ENCODE measurements at places on chromosomes 5 and 9.

- DNase-seq: no peak
Observed at GRCh38 chr9:37425298-37425752, 2.8 kb downstream of the GRHPR start.

DNA sequence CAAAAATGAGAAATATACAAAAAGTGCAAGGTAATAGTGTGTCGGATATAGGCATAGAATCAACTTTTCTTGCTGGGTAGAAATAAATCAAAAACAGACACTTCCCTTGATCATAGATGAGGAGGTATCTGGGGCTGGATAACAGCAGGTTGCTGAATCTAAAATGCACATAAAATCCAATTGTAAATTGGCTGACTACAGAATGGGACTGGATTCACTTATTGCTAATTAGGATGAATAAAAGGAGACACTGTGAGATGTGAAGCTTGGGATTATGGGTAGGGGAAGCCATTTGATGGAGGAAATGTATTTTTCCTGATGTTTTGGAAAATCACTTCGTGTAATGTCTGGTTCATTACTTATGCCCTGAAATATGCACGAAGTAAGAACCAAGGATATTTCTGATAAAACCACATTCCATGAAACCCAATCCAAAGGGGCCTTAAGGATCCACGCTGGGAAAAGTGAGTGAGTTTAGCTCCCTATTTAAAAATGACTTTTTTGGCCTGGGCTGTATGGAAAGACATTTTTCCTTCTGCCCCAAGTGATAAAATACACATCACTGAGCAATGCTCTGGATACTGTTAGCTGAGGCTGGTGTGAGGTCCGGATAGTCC lies 136.1 kb downstream of the MARCHF11 start:
- no peak for DNase-seq

- DNase-seq: no peak
Observed at GRCh38 chr9:137972355-137972987, 94.9 kb downstream of the CACNA1B start.

- DNase-seq: no peak
Observed at GRCh38 chr5:1279443-1280151, 15.3 kb downstream of the TERT start.

- DNase-seq: no peak
Observed at GRCh38 chr9:111938427-111938800, 41.8 kb downstream of the UGCG start.

DNA sequence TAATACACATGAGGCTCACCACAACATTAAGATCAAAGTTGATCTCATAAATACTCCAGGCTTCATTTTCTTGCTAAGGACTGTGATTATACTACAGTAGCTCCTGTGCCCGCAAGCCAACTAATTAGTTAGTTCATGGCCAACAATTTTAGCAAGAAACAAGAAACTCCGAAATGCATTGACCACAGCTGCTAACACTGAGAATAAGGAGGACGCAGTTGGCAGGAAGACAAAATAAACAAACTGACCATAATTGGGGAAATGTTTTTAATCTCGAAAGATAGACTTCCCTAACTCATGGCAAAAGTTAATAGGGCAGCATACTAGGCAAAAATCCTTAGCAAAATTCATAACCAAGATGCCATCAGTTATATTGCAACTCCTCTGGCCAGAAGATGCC lies 115.5 kb upstream of the SPEF2 start:
- DNase-seq: no peak

DNA sequence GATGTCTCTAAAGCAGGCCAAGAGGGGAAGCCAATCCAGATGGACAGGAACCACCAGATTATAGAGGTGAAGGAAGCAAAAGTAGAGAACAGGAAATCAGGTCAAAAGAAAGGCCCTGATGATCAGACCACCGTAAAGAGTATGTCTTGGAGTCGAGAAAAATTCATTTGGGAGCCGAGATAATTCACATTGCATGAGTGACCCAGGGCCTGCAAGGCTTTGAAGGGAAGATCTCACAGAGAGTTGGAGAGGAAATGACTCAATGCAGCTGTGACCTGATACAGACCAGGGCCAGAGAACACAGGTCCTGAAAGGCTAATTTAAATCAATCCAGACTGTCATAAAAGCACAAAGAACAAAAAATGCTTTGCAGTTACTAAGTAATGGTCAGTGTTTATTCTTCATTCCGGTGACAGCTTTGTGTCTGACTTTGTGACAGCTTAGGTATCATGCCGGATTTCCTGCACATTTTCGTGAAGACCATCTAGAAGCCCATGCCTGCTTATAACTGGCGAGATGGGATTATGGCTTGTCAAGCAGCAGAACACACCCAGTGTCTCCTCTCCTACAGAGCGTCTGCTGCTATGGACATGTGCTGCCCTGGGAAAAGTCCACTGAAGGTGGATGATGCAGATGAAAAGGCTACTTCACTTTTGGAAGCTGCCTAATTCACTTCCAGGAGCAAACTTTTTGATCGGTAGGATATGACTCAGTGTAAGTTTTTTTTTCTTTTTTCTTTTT lies 5.8 kb upstream of the ACTBL2 start:
- no peak for DNase-seq

DNA sequence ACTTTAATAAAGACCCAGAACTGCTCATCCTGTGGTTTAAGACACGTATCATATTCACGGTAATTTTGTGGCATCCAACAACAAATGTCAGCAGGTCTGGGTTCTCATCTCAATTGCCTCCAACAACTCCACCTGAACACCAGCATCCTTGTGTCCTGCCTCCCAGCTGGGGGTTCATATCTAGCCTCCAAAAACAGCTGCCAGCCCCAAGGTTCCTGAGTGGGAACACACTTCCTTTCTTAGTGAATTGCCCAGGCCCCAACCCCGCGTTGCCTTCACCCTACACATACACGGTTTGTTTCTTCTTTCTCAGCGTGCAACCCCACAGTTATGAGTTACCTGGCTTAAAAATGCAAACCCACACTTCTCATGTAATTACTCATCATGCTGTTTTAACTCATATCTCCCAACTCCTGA lies 77.9 kb downstream of the SEMA4D start:
- DNase-seq: peak; percentile 83

GRCh38 chr5:154276973-154277331 lies 86.4 kb downstream of the GALNT10 start:
- DNase-seq: no peak

DNA sequence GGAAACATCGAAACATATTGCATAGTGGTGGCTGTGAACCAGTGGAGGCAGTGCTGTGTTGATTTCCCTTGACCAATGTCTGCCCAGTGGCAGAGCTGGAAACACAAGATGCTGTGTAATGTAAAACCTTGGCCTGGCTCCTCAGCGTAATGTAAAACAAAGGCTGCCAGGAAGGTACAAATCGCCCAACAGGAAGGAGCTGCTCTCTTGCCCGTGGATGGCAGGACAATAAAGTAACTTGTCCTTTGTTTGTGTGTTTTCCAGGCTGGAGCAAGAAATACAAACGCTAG lies 143.4 kb downstream of the PALM2AKAP2 start:
- no peak for DNase-seq

DNA sequence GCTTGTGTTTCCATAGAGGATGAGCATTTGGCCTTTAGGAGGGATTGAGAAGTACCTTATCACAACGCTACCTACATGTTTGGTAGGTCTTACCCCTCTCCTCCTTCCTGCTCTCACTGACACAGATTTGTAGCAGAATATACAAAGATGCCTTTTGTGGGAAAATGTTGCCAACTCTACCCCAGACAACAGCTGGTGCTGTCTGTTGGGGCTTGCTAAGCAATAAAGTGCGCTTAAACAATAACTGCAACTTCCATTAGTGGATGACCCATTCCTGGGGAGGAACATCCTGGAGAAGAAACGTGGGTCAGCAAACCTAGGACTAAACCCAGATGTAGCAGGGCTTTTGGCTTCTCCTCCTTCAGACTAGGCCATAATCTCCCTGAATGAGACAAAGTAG lies 174.3 kb downstream of the EFNA5 start:
- DNase-seq: no peak

- no peak for DNase-seq
Observed at GRCh38 chr5:1193591-1193985, 7.8 kb upstream of the SLC6A19 start.

DNA sequence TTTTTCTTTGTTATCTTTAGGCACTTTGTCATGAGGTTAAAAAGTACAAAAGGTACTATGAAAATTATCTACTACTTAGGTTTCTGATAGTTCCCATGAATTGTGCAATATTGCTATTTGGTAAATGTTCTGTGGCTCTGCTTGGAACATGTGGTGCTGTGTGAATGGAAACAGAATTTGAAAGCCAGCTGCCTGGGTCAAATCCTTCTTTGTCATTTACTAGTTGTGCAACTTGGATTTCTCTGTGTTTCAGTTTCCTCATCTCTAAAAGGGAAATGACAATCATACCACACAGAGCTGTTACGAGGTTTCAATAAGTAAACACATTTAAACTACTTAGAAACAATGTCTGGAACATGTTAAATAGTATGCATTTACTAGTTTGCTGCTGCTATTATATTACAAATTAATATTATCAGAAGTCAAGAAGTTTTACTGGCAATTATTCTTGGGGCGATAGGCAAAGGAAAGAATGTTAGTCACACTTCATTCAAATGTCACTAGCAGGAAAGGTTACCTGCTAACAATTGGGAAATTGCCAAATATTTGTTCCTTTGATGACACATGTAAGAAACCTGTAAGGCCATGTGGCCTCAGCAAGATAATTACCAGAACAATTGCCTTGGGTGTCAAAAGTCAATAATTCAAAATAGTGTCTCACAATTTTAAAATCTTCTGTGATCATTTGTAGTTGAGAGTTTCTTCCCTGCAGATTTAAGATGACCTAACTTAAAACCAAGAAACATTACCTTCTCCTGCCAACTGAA lies 184.8 kb downstream of the KIAA0825 start:
- DNase-seq: no peak

DNA sequence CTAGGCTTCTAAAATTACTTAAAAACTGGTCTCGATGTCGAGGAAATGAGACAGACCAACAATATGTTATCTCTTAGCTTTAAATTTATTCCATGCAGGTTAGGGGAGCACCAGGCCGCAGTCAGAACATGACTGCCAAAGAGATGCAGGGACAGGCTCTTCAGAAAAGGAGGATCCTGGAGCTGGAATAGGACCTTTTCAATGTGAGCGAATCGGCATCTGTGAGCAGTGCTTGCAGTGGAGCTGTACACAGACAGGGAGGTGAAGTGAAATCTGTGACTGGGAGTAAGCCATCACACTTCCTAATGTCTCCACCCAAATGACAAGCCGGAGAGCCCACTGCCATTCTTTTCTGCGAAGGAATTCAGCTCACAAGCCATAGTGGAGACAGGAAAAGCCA lies 78.2 kb downstream of the EFNA5 start:
- DNase-seq: no peak

- DNase-seq: peak; percentile 27
Observed at GRCh38 chr5:473551-474192, 30.7 kb downstream of the EXOC3 start.

DNA sequence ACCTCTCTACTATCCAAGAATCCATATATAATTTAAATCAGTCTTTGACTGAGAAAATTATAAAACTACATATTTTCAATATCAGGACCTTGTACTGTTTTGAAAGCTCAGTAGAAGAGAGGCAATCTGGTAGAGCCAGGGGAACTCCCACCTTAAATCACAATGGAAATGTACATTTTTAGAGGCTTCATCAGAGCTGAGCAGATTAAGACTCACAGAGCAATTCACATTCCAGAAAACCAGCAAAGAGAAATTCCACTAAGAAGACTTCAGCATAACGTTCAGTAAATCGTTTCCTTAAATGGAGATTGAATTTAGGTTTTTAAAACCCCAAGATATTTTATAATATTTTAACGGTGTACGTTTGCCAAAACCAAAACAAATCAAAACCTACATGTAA lies 227.8 kb upstream of the TRPM3 start:
- DNase-seq: no peak

GRCh38 chr9:76729980-76730737 lies 34.1 kb upstream of the PCA3 start:
- DNase-seq: no peak

DNA sequence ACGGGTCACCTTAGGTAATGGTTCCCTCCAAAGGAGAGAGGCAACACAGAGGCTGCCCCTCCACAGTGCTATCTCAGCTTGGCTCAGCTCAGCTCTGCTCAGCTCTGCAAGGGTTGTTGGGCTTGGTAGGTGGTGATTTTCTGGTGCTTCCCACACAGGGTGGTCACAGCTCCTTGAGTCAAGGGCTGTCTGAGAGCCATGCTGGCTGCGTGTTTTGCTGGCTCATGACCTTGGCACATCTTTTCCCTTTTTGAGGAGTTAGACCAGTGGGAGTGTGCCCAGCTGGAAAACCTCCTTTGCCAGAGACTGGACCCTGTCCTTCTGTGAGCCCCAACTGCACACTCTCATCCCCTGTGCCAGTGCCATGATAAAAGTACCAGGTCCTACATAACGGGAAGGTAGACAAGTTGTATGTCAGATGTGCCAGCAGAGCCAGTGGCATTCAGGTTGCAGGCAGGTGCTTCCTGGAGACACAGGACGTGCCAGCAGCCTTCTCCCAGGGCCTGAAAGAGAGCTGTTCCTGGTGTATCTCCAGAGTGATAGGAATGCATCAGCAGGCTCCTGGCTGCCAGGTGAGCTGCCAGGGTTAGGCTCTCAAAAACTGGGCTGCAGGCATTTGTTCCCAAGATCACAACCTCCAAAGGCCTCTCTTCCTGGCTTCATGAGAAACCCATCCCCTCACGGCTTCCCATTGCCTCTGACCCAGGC lies 118.6 kb upstream of the CXCL14 start:
- no peak for DNase-seq

- peak; percentile 5 for DNase-seq
Observed at GRCh38 chr5:59449905-59450644, 443.5 kb downstream of the PDE4D start.

DNA sequence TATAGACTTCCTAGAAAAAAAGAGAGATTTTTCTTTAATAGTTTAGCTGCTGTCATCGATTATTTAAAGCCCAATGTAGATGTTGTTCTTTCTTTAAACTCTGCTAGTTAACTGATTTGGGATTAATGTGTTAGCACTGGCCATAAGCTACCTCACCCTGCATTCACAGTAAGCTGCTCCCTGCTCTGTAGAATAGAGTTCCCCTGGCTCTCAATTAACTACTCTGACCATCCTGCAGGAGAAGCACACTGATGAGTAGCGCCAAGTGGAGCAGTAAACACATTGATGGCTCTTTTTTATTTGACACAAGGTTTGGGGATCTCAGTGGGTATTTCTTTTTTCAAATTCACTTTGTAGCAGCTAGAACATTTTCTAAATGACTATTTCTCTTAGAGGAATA lies 807.9 kb upstream of the ZNF608 start:
- no peak for DNase-seq

DNA sequence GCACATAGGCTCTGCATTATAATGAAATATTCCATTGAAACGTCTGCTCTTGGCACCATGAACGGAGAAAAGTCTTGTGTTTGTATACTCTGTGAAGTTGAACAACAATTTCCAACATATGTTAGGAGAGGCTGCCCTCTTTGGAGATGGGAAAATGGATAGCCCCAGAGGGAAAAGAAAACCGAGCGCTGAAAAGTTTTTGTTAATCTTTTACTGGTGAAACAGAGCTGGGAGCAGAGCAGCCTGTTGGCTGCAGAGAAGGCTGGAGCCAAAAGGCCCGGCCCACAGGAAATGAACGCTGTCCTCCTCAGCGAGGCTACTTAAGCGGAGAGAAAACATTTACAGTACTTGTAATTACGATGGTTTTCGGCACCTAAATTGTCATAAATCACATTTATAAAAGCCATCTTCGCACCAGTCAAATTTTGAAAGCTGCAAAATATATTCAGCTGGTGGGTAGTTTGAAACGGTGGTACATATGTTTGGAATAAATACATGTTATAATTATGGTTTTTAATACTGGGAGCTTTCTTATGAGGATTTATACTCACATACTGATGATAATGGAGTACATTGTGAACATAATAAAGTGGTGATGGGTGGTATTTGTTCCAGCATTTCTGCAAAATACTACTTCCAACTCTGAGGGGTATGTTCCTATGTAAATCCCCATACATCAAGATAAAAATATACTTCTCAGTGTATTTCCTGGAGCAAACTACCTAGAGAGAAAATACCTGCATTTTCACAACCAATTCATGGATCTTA lies 129.6 kb upstream of the CNTLN start:
- DNase-seq: no peak

All from activated CD4-positive, alpha-beta T cell treated with anti-CD3 and anti-CD28 coated beads, Interleukin-2, amount 50 U/mL, for 16 hours (primary cell).